ENCODE measurements at places on chromosomes 3 and 15.

DNA sequence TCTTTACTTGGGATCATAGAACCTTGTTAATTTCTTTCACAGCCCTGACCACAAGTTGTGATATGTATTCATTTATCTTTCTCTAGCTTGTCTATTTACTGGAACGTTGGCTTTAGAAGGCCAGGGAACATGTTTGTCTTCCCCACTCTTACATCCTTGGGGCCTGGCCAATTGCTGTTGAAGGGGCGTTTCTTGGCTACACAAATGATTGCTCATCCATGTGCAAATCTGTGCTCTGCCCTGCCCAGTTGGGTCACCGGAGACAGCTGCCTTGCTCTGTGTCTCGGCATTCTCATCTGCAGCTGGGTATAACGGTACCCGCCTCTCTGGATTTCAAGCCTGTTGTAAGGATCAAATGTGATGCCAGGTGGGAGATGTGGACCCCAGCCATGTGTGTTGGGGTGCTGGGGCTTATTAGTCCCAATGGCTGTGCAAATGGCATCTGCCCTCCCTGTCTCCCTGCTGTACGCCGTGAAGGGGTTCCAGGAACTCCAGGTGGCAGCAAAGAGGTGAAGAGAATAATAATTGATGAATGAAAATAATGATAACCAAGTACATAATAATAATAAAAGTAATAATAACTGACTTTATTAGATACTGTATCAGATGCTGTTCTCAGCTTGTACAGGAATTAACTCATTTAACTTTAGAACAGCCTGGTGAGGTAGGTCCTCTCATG lies 24.0 kb upstream of the TLE3 start:
- no peaks in the 10 kb centered on the region for H3K36me3 ChIP-seq
- H3K27ac ChIP-seq, result no peak overlapping the region
- no peak for DNase-seq
- H3K27me3 ChIP-seq, result peaks cover 6% of the 10 kb centered on the region
- H3K4me3 ChIP-seq, result no peak overlapping the region
- peaks cover 5% of the 10 kb centered on the region for H3K4me1 ChIP-seq

DNA sequence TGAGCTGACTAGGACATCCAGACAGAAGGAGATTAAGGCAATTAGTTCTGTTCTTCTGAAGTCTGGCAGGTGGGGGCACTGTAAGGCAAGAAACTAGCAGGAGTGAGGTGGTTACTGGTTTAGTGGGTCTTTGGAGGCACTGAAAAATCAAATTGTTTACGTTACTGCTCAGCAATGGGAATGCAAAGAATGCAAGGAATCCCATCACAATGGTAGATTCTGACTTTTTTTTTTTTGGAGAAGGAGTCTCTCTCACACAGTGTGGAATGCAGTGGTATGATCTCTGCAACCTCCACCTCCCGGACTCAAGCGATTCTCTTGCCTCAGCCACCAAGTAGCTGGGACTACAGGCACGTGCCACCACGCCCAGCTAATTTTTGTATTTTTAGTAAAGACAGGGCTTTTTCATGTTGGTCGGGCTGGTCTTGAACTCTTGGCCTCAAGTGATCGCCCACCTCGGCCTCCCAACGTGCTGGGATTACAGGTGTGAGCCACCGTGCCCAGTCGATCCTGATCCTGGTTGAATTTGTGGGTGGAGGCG lies 16.4 kb downstream of the FAM107A start:
- no peaks in the 10 kb centered on the region for H3K36me3 ChIP-seq
- peaks cover 7% of the 10 kb centered on the region for H3K27me3 ChIP-seq
- no peak overlapping the region for H3K4me3 ChIP-seq
- no peaks in the 10 kb centered on the region for H3K4me1 ChIP-seq

GRCh38 chr3:122299215-122299614 lies 25.8 kb upstream of the CSTA start:
- no peak overlapping the region for H3K4me3 ChIP-seq
- no peaks in the 10 kb centered on the region for H3K27me3 ChIP-seq
- H3K27ac ChIP-seq, result peak overlapping the region; percentile 64
- no peaks in the 10 kb centered on the region for H3K36me3 ChIP-seq

DNA sequence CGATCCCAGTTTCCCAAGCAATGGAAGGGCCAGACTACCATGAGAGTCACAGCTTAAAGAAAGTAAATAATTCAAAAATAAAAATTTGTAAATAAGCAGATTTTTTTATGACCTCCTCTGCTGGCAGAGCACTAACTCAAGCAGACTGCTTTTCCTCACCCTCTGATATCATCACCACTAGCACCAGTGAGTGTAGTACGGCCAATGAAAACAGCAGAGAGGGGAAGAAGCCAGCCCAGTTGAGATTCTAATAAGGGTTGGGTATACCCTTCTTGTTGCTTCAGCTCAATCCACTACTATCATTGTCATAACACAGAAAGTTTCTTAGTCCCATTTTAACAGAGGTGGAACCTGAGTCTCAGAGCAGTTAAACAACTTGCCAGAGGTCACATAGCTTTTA lies 193.1 kb downstream of the ERC2 start:
- peaks cover under 1% of the 10 kb centered on the region for H3K27me3 ChIP-seq
- H3K4me1 ChIP-seq, result no peaks in the 10 kb centered on the region

GRCh38 chr15:39357480-39358268 lies 223.2 kb upstream of the THBS1 start:
- H3K36me3 ChIP-seq, result no peaks in the 10 kb centered on the region
- no peak for DNase-seq
- no peaks in the 10 kb centered on the region for H3K4me1 ChIP-seq
- no peaks in the 10 kb centered on the region for H3K27me3 ChIP-seq
- no peak overlapping the region for H3K27ac ChIP-seq

GRCh38 chr3:52385157-52385556 lies 59.7 kb downstream of the SEMA3G start:
- no peaks in the 10 kb centered on the region for H3K27me3 ChIP-seq
- H3K27ac ChIP-seq, result no peak overlapping the region
- H3K4me3 ChIP-seq, result no peak overlapping the region
- H3K36me3 ChIP-seq, result no peaks in the 10 kb centered on the region

GRCh38 chr3:195612075-195612800 lies 28.5 kb upstream of the APOD start:
- H3K27ac ChIP-seq, result no peak overlapping the region
- H3K4me3 ChIP-seq, result no peak overlapping the region
- H3K36me3 ChIP-seq, result peaks cover 22% of the 10 kb centered on the region
- DNase-seq, result no peak

GRCh38 chr3:59127071-59127470 lies 77.2 kb upstream of the CFAP20DC start:
- DNase-seq, result no peak
- H3K27ac ChIP-seq, result no peak overlapping the region
- no peaks in the 10 kb centered on the region for H3K36me3 ChIP-seq
- no peaks in the 10 kb centered on the region for H3K4me1 ChIP-seq
- no peak overlapping the region for H3K4me3 ChIP-seq

GRCh38 chr15:75238150-75238549 lies 20.0 kb upstream of the GOLGA6C start:
- peaks cover 3% of the 10 kb centered on the region for H3K4me1 ChIP-seq
- DNase-seq, result no peak
- H3K27ac ChIP-seq, result no peak overlapping the region
- no peak overlapping the region for H3K4me3 ChIP-seq
- H3K36me3 ChIP-seq, result no peaks in the 10 kb centered on the region
- peaks cover 20% of the 10 kb centered on the region for H3K27me3 ChIP-seq

GRCh38 chr3:100710261-100710968 lies 1.1 kb downstream of the TFG start:
- peak; percentile 80 for DNase-seq
- peaks cover 11% of the 10 kb centered on the region for H3K27me3 ChIP-seq
- H3K27ac ChIP-seq, result peak overlapping the region; percentile 73
- H3K4me1 ChIP-seq, result peaks cover 53% of the 10 kb centered on the region
- H3K4me3 ChIP-seq, result peak overlapping the region; percentile 78

Data from activated naive CD8-positive, alpha-beta T cell treated with anti-CD3 and anti-CD28 coated beads, Interleukin-2, amount 50 U/mL, for 24 hours (primary cell).